Stimulated activated CD4-positive, alpha-beta T cell treated with anti-CD3 and anti-CD28 coated beads, Interleukin-1b, Interleukin-23, amount 100 ng/mL, for 48 hours (primary cell): ENCODE measurements at places on chromosomes 3 and 15.
A peak's percentile ranks its signal among the peaks of the same experiment; 100 is the strongest.

GRCh38 chr3:142285083-142285517, 59.7 kb upstream of the GK5 start:
- DNase-seq = no peak

DNA sequence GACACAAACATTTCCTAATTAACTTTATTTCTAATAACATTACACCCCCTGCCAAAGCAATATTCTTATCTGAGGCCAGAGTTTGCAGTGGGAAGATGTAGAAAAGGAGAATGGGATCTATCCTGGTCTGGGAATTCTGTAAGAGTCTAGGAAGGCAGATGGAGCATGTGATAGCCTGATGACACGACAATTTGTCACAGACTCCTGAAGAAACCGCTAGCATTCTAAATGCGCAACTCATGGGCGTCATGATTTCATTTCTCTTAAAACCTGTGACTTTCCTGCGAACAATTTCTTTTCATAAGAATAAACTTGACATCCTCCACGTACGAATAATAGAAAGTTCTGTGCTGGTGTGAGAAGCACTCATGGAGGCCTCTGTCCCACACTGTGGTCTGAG, 72.9 kb upstream of the ATP10A start:
- DNase-seq = no peak

DNA sequence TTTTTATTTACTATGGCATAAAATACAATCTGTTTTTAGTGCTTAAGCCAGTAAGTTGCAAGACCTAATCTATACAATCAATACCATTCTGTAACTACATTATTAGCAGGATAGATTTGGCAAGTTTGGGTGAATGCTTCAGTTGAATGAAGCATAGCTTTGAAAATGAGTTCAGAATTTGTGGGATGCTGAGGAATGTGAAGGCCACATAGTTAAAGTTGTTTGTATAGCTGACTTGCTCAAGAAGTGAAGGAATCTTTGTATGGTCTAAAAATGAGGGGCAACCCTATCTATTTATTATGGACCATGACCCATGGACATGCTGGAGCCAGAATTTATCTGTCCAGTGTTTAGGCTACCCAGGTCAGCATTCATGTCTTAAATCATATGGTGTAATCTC, 58.5 kb downstream of the CRYBG3 start:
- DNase-seq = no peak

- DNase-seq = no peak
These were observed 121.2 kb upstream of the NR2F2 start for GRCh38 chr15:96209285-96209735.

DNA sequence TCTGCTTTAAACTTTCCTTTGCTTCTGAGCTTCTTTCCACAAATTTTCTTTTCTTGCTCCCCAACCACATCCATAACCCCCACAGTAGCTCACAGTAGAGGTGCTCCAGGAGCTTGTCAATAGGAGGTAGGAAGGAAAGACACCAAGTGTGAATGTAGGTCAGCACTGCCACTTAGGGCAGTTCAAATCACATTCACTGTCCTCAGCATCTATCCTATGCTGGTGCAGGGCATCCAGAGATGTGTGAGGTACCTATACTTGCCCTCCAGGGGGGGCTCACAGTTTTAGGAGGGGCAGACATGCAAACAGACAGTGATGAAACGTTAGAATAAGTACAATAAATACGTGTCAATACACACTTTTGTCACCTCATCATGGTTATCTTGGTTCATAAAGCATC, 1.5 kb upstream of the SPSB4 start:
- DNase-seq = no peak

DNA sequence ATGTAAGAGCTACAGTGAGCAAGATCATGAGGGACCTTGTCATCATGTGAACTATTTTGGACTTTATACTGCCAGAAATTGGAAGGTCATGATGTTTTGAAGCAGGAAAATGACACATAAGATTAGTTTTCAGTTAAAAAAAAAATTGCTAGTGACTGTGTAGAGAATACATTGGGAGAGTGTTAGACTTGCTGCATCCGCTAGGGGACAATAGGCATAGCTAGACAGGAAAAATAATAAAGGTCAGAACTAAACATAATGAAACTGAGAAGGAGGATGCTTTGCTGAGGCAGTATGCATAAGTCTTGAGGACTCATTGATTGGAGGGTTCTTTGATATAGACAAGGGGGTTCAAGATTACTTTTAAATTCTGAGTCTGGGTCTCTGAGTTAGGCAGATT, 275.8 kb upstream of the KCNH8 start:
- no peak for DNase-seq

- DNase-seq = no peak
These were observed 866 bp upstream of the CD276 start for GRCh38 chr15:73683257-73683776.

DNA sequence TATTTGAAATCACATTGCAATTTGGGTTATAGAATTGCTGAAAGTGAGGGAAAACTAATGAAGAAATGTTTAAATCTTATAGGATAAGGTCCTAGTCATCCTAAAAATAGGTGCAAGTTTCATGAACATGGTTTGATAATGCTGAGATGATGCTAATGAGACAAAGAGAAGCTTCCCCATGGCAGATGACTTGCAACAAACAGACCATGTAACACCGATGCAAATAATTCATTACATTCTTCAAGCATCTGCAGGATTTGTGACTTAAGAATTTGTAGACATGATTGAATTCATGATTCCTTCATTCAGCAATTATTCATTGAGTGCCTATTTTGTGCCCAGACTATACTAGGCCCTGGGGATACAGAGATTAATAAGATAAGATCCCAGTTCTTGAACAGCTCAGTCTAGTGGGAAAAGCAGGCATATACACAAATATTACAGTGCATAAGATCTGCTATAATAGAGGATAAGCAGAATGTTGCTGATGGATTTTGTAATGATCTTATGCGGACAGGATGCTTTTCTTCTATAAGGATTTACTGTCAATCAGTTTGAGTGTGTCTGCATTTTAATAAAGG, 367.9 kb upstream of the GBE1 start:
- DNase-seq = no peak

DNA sequence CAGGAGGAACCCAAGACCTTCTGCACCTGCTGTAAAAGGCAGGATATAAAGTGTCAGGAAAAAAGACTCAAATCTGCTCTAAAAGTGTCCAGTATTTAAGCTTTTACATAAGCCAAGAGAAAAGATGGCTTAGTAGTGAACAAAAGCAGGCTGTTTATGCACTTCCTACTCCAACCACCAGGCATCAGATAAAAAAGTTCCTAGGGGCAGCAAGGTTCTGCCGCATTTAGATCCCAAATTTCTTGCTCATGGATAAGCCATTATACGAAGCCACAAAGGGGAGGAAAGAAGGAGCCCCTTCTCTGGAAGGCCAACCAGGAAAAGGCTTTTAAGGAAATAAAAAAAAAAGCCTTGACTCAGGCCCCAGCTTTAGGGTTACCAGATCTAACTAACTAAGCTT, 10.6 kb upstream of the SLC9C1 start:
- no peak for DNase-seq

GRCh38 chr15:34657469-34658127, 74.1 kb upstream of the GOLGA8B start:
- DNase-seq = no peak

GRCh38 chr15:85597155-85597815, 197.4 kb downstream of the KLHL25 start:
- DNase-seq = no peak

DNA sequence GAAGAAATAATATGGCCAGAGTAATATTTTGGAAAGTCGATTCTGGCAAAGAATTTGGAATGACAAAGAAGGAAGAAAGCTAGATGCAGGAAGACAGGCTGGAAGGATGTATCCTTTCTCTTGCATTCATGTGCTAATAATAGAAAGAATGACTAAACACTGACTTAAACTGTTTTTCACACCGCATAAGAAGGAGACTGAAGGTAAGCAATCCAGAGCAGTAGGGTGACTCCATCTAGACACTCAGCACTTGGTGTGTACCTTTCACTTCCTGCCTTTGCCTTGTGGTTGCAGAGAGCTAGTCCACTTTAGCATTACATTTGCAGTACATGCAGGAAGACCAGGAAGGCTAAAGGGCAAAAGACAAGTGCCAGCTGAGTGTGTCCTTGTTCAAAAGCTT, 234.6 kb downstream of the RBMS3 start:
- DNase-seq = no peak

- DNase-seq = no peak
These were observed 341.7 kb upstream of the ROBO2 start for GRCh38 chr3:76698136-76698706.

DNA sequence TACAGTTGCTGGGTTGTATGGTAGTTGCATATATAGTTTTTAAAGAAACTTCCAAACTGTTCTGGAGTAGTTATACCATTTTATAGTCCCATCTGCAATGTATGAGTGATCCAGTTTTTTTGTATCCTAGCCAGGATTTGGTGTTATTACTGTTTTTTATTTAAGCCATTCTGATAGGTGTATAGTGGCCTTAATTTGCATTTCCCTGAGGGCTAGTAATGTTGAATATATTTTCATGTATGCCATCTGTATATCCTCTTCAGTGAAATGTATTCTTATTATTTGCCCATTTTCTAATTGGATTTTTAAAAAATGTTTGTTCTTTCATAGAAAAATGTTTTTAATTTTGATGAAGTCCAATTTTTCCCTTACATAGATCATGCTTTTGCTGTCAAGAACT, 29.2 kb downstream of the PXK start:
- DNase-seq = no peak

GRCh38 chr15:45630917-45631691, 3.7 kb upstream of the SQOR start:
- DNase-seq = no peak

GRCh38 chr3:185365291-185366073, 2.5 kb downstream of the MAP3K13 start:
- DNase-seq = no peak

GRCh38 chr3:19030522-19030839, 117.8 kb upstream of the KCNH8 start:
- no peak for DNase-seq

DNA sequence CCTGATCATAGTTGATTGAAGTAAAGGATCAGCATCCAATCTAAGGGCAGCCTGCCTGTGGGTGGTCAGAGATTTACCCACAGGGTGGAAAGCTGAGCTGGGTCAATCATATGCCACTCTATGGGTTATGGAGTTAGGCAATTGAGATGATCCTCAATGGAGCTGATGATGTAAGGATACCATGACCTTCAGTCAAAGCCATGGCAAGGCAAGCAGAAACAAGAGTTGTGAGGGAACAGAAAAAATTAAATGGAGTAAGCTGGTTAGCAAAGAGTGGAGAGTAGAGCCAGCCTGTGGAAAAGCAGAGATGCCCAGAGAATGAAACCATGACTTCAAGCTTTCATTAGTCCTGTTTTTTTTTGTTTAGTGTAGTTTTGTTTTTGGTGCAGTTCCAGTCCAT, 5.7 kb upstream of the IQGAP1 start:
- no peak for DNase-seq

DNA sequence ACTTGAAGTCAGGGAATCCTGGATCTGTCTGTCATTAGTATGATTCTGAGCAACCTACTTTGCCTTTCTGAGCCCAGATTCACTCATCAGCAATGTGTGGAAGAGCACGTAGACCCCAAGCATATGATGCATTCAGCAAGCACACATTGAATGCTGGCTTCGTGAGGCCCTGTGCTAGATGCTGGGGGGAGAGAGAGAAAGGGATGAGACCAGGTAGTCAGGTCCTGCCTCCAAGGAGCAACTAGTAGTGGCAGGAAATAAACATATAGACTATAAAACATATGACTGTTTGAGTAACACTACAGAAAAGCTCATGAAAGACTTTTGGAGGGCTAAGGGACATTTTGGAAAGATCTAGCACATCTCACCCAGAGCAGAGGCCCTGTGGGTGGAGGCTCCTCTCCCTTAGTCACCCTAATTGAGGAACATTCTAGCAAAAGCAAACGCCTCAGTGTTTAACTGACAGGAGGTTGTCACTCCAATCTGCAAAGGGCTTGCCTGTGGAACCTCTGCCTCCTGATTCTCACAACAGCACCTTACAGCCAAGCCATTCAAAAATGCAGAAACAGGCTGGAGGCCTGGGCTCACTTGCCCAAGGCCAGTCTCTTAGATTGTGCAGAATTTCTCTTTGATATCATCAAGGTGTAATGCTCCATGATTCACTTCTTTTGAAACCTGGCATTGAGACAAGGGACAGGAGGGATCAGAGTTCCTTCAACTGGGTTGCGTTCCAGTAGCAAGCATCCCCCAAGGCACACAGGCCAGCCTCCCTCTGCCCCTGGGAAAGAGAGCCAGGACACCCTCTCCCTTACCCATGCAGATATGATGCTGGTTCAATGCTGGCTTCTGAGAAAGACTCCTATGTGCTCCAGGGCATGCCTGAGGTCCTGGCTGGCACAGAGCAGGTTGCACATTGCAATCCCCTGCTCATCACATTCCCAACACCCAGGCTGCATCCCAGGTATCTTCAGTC, 26.1 kb downstream of the STARD5 start:
- peak; percentile 45 for DNase-seq

GRCh38 chr3:183242431-183242830, 10.6 kb upstream of the B3GNT5 start:
- no peak for DNase-seq

- DNase-seq = no peak
These were observed 37.7 kb upstream of the TMEM45A start for GRCh38 chr3:100454677-100455076.

DNA sequence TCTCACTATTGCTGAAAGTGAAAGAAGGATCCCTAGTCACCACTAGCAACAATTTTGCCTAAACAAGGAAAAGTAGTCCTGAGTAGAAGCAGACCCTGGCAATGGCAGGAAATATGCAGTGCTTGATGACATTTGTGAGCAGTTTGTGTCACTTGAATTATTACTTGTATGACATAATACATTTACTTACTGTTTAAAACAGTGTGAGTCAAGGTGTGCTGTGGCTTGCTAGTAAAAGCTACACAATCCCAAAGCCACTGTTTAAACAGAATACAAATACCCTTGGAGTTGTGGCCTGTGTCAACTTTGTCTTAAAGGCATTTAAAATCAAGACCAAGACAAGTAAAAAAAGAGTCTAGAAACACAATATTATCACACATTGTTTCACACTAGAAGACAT, 775.4 kb downstream of the ROBO1 start:
- no peak for DNase-seq

DNA sequence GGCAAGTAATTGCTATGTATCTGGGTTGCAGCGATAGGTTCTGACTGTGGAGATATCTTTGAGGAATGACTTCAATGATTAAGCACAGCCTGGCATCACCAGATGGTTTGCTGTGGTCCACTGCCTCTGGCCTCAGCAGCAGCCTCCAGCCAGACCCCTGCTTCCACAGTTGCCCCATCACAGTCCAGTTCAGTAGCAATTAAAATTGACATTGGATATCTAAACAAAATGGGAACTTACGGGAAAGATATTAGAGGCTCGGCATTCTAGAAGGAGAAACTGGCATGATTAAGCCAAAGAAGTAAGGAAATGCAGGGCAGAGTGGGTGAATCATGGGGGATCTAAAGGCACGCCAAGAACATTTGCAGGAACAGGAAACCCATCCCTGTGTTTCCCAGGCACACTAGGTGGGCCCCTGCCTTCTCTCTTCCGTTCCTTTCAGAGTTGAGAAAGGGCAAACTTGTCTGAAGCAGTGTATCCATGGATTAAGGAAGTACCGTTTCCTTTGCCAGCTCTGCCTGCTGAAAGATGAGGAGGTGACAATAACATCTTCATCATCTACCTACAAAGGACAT, 36.3 kb upstream of the SH3BP5 start:
- no peak for DNase-seq

- DNase-seq = no peak
These were observed 827.4 kb upstream of the NR2F2 start for GRCh38 chr15:95503107-95503506.

- no peak for DNase-seq
These were observed 419.4 kb upstream of the ADAMTS9 start for GRCh38 chr3:65107174-65107573.
